ENCODE measurements at places on chromosomes 11 and 22. TPM values are rescaled to one million over a fixed set of nuclear protein-coding genes. Genes with fewer than 3 reads are reported as not detected.

Gene TRIM49
- 1.1 TPM for total RNA-seq

DNA sequence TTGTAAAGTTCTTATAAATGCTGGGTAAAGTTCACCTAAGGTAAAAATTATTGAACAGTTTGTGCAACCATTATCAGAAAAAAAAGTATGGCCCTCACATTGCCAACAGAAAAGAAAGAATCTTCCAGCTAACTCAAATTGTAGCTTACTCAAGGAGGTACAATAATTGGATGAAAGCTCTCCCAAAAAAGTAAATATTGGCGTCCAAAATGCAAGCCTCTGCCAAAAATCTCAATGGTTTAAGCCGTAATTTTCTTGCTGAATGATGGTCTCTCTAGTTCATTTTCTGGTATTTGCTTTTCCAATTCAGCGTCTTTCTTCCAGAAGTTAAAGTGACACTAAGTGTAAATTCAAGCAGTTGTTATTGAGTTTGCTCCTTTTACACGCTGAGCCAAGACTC, 727.3 kb downstream of the LRRC4C start:
- H3K36me3 ChIP-seq = no peaks in the 10 kb centered on the region
- no peak for DNase-seq
- no peak overlapping the region for H3K4me3 ChIP-seq
- no peak overlapping the region for H3K27ac ChIP-seq
- no peaks in the 10 kb centered on the region for H3K4me1 ChIP-seq
- H3K27me3 ChIP-seq = no peaks in the 10 kb centered on the region

DNA sequence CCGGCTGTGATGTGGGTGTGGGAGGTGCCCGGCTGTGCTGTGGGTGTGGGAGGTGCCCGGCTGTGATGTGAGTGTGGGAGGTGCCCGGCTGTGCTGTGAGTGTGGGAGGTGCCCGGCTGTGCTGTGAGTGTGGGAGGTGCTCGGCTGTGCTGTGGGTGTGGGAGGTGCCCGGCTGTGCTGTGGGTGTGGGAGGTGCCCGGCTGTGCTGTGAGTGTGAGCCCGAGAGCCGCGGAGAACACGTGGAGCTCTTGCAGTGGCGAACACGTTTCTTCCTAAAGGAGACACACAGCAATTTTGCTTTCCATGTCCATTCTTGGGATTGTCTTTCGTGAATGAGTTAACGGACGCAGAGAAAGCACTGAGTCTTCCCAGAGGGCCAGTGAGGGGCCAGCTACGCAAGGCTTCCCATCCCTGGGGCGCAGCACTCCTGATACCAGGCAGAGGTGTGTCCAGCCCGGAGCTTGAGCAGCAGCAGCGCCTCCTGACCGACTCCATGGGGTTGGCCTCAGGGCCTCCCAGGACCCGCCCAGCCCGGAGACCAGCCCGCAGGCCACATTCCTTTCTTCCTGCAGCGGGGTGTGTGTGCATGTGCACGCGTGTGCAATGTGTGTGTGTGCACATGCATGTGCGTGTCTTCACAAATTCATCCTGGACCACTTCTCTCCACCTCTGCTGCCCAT, 245.0 kb upstream of the B3GAT1 start:
- no peak for DNase-seq
- H3K36me3 ChIP-seq = peaks cover 12% of the 10 kb centered on the region
- H3K4me1 ChIP-seq = peaks cover 18% of the 10 kb centered on the region
- H3K4me3 ChIP-seq = no peak overlapping the region
- H3K27ac ChIP-seq = no peak overlapping the region

DNA sequence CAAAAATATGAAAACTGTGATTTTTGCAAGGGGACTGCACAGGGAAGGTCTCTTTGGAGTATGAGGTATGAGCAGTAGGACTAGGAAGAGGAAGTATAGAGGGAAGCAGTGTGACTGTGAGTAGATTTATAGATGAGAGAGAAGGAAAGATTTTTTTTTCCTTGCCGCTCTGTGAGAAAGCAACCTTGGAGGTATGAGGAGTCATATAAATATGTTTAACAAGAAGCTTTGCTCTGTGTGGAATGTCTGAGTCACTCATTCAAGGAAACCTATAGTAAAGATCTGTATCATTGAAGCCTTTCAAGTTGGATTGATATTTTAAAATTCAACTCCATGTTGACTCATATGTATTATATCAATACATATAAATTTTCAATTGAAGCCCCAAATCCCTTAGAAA, 26.2 kb downstream of the DNHD1 start:
- no peak overlapping the region for H3K27ac ChIP-seq
- no peak overlapping the region for H3K4me3 ChIP-seq
- H3K4me1 ChIP-seq = peaks cover 15% of the 10 kb centered on the region
- no peaks in the 10 kb centered on the region for H3K36me3 ChIP-seq
- peaks cover 1% of the 10 kb centered on the region for H3K27me3 ChIP-seq

- H3K27me3 ChIP-seq = peaks cover 4% of the 10 kb centered on the region
- no peak for DNase-seq
- no peak overlapping the region for H3K4me3 ChIP-seq
- no peaks in the 10 kb centered on the region for H3K36me3 ChIP-seq
Measured at GRCh38 chr11:101438126-101438525, 145.7 kb downstream of the TRPC6 start.

GRCh38 chr11:70398834-70399680, 728 bp downstream of the CTTN start:
- peak overlapping the region; percentile 43 for H3K27ac ChIP-seq
- H3K4me1 ChIP-seq = peaks cover 19% of the 10 kb centered on the region

- peaks cover 23% of the 10 kb centered on the region for H3K4me1 ChIP-seq
- H3K36me3 ChIP-seq = no peaks in the 10 kb centered on the region
- peaks cover 22% of the 10 kb centered on the region for H3K27me3 ChIP-seq
- peak; percentile 40 for DNase-seq
Measured at GRCh38 chr11:27720277-27720830, 20.1 kb upstream of the BDNF start.
